ENCODE measurements at places on chromosomes 16 and 17.

DNA sequence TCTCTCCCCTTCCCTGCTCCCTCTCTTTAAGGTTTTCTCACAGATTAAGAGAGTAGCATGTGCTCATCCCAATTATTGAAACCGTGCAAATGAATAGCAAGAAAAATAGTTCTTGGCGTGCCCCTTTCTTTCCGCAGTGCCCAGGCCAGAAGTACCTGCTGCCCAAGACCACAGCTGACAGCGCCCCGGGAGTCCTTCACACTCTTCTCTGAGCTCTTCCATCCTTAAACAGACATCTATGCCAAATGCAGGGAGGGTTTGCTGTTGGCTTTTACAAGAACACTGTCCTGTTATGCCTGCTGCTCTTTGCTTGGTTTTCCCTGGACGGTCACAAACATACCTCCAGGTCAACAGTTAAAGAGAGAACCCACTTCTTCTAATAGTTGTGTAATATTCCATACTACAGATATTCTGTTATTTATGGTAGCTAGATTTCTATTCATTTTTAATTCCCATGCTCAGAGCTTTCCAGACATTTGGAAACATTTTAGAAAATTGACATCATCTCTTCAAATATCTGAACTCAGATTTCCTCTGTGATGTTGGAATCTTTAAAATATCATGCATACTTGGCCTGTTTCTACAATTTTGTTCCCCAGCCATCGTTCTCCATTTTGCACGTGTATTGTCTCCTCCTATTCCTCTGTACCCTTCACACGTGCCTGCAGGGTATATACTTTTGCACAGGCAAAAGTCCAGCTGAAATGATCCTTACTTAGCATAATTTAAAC lies 416.7 kb downstream of the WWOX start:
- DNase-seq = no peak

- no peak for DNase-seq
Observed at GRCh38 chr16:51532551-51532950, 381.5 kb upstream of the SALL1 start.

- DNase-seq = peak; percentile 74
Observed at GRCh38 chr17:69654981-69655855, 240.7 kb downstream of the MAP2K6 start.

DNA sequence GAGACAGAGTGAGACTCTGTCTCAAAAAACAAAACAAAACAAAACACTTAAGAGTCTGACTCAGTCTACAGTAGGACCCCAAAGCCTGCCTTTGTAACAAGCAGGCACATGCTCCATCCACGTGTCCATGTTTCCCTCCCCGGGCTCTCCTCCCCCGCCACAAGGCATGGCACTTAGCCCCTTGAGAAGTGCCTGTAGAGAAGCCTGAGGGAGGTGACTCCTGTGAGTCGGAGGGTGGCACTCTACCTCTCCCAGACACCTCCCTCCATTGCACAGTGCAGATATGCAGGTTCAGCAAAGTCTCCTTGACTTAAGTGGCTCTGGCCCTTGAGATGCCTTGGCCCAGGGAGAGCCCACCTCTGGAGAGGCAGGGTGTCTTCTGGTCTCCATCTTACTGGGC lies 6.8 kb downstream of the FHOD1 start:
- DNase-seq = no peak

- DNase-seq = no peak
Observed at GRCh38 chr16:57373117-57373947, 1.0 kb downstream of the CX3CL1 start.
